AG08396 (cell line): ENCODE measurements at places on chromosomes 6 and 20.

- peak; percentile 83 for DNase-seq
These were observed 5.8 kb downstream of the C6orf132 start for GRCh38 chr6:42136508-42137193.

GRCh38 chr6:83151114-83151513, 42.0 kb downstream of the PGM3 start:
- DNase-seq: no peak

- DNase-seq: peak; percentile 52
These were observed 843 bp downstream of the FBXO9 start for GRCh38 chr6:53066077-53066417.

GRCh38 chr6:162090734-162091133, 636.8 kb downstream of the PRKN start:
- no peak for DNase-seq

GRCh38 chr6:16514249-16514648, 247.0 kb downstream of the ATXN1 start:
- DNase-seq: peak; percentile 46

GRCh38 chr6:23654745-23655144, 471.3 kb upstream of the NRSN1 start:
- DNase-seq: no peak

DNA sequence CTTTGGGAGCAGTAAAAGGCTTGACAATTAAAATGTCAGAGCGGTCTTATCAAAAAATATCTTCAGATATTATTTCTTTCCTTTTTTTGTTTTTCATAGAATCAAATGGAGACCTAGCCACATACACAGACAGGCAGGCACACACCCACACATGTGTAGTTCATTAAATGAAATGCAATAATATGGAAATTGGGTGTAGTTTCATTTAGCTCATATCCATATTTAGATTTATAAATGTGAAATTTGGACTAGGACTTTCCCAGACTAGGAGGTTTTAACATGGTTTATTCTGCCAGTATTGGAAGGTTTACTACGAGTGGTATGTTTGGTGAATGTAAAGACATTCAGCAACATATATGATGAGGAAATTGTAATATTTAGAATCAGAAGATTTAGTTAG, 277.7 kb upstream of the NT5E start:
- no peak for DNase-seq

DNA sequence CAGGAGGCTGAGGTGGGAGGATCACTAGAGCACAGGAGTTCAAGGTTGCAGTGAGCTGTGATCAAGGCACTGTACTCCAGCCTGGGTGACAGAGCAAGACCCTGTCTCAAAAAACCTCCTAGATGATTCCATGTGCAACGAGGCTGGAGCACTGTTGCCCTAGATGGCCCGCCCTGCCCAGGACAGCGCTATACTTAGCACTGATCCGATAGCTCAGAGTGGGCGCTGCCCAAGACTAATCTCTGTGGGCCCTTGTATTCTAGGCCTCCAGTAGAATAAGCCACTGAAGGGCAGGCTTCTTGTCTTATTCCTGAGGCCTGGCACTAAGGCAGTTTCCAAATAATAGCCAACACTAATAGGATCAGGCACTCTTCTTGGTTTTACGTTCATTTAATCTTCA, 41.0 kb downstream of the STK35 start:
- DNase-seq: no peak

DNA sequence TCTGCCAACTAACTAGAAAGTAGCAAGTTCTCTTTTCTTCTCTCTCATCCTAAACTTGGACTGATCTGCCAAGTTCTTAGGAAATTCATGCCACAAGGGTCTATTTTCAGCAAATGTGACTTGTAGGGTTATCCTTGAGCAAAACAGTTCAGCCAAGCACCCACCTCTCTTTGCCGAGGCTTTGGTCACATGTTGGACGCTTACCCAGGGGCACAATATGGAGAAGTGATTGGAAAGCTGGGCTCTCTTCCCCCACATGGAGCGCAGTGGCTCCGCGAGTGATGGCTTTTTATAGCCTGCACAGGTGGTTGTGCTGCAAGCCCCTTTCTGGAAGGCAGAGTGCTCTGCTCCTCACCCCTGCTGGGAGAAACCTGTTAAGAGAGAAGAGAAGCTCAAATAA, 47.7 kb upstream of the FNDC1 start:
- no peak for DNase-seq

GRCh38 chr6:4271761-4272470, 136.5 kb upstream of the ECI2 start:
- DNase-seq: no peak

GRCh38 chr6:82145926-82146452, 101.6 kb downstream of the IBTK start:
- no peak for DNase-seq

GRCh38 chr20:20334489-20334888, 33.4 kb upstream of the INSM1 start:
- DNase-seq: no peak

DNA sequence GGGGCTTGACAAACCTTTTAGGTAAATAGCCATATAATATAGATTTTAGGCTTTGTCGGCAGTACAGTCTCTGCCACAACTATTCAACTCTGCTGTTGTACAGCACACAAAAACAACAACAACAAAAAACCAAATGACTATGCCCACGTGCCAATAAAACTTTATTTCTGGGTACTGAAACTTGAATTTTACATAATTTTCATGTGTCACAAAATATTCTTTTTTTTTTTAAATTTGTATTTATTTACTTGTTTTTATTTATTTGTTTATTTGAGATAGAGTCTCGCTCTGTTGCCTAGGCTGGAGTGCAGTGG, 34.8 kb upstream of the B4GALT5 start:
- DNase-seq: no peak

GRCh38 chr6:130132286-130132701, 90.5 kb downstream of the SAMD3 start:
- no peak for DNase-seq

- no peak for DNase-seq
These were observed 25.0 kb upstream of the BRPF3 start for GRCh38 chr6:36171573-36171972.

DNA sequence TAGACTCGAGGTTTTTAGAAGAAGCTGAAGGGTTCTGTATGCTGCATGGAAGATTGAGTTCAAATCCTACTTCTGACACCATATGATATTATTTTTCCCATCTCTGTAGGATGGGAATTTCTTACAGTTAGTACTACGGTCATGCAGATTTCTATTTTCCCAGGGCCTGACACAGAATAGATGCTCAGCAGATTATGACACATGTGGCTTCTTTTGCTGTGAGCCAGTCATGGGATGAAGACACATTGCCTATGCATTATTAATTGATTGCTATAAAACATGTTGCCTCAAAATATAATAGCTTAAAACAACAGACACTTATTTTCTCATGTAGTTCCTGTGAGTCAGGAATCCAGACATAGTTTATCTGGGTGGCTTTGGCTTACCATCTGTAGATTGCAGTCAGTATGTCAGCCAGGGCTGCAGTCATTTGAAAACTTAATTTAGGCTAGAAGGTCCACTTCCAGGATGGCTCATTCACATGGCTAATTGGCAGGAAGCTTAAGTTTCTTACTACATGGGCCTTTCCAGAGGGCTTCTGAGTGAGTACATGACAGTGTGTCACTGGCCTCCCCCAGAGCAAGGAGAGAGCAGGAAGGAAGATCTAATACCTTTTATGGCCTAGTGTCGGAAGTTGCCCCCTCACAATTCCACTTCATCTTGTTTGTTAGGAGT, 29.5 kb downstream of the TOP1 start:
- peak; percentile 27 for DNase-seq

DNA sequence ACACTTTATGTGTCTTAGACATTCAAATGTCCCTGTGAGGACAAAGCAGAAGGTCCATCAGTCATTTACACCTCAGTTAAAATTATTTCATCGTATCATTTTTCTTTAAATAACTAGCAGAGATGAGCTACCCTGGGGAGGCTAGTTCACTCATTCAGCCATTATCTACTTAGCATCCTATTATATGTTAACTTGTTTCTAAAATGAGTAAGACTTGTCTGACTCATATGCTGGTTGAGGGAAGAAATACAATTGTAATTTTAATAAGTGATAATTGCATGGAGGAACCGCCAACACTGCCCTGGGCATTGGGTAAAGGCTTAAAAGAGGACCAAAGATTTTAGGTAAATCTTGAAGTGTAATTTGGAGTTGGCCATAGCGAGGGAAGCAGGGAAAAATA, 12.4 kb upstream of the PTPRK start:
- peak; percentile 18 for DNase-seq

DNA sequence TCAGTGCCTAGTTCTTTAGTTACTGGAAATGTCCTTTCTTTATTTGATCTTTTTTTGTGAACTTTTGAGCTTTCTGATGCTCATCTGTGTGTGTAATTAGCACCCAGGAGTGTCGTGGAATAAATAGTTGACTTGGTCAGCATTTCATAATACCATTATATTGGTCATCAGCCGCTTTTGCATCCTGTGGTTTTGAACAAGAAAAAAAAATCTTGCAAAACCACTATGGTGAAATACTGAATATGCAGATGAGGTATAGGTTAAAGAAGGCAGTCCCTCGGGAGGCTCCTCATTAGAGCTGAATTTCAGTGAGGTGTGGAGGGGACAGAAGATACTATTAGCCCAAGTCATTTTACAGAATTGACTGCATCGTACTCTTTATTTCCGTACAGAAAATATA, 90.1 kb downstream of the FOXO3 start:
- peak; percentile 17 for DNase-seq

DNA sequence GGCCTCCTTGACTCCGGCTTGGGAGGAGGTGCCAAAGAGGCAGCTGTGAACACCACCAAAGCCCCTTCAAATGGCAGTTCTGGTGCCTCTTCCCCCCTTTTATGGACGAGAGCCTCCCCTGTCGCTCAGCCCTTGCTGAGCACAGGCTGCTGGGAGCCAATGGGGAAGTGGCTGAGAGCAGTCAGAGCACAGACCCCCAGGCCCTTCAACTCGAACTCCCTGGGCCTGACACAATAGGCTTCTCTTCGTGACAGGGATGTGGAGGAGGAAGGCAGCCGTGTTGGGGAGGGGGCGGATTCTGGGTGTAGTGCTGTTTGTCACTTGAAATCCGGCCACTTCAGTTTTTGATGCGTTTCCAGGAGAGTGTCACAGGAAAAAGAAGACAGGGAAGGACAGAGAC, at the start of gene PDYN:
TSS of gene PDYN (minus strand) at position 73 of the 400 bp plus-strand sequence. CDS start 10,974 bp downstream, outside the sequence.
- no peak for DNase-seq

DNA sequence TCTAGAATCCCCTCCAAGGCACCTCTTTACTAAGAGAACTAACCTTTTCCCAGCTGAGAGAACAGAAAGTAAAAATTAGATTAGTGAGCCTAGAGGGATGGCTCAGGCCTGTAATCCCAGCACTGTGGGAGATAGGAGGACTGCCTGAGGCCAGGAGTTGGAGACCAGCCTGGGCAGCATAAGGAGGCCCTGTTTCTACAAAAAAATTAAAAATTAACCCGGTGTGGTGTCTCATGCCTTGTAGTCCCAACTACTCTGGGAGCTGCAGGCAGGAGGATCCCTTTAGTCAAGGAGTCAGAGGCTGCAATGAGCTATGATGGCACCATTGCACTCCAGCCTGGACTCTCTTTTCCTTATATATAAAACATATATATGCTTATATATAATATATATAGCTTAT, 5.5 kb upstream of the OOEP start:
- no peak for DNase-seq

- no peak for DNase-seq
These were observed 707.9 kb downstream of the RFPL4B start for GRCh38 chr6:113055061-113055460.

DNA sequence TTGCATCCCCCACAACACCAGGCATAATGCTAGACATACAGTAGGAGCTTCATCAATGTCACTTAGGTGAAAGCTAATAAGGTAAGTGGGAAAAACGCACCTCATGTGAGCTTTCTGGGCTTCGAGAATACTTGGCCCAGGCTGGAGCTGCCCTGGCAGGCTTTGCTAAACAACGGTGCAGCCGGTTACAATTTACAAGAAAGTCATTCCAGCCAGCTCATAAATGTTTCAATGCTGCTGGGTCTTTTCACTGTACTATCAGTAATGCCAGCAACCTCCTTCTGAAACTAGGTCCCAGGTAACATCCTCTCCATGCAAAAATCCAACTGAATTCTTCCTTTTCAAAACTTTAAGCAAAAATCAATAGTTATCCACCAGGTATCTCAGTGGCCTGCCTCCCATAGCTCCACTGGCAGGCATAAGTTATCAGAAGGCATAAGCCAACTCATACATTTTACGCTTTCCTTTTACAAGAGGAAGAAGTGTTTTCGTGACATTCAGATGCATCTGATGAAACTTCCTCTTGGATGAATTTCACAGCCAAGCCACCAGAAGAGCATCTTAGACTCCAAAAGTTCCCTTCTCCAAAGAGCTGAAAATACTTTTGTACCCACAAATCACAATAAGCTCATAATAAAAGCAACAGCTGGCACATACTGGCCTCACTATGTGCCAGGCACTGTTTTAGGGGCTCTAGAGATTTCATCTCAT, 56.3 kb downstream of the RTN4IP1 start:
- DNase-seq: no peak

GRCh38 chr20:14830899-14831298, 493.5 kb upstream of the FLRT3 start:
- DNase-seq: no peak

DNA sequence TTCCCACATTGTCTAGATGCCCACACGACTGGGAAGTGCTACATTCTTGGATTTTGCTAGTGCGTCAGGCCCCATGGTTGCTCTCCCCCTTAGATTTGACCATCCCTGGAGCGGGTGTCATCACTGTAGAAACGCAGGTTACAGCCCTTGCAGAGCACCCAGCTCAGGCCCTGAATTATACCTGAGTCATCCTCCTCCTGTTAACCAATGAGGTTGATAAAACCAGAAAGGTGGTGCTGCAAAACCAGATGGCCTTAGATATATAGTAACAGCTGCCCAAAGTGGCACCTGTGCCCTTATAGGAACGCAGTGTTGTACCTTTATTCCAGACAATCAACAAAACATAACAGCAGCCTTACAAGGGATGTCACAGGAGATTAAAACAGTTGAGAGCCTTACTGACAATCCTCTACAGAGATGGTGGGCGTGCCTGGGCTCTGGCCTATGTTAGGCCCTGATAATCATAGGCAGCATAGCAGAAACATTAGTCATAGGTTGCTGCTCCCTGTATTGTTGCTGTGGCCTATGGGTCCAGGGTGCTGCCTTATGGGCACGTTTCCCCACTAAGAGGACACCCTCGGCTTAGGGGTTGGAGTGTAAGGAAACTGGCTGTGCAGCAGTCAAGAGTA, 33.6 kb upstream of the HSF2 start:
- peak; percentile 6 for DNase-seq

GRCh38 chr6:106972500-106972899, 2.0 kb downstream of the CD24 start:
- DNase-seq: no peak
